ENCODE measurements at places on chromosomes 1 and 21. TPM values are rescaled to one million over a fixed set of nuclear protein-coding genes. Genes with fewer than 3 reads are reported as not detected.

Gene ACBD3
- 66.7 TPM for total RNA-seq

- DNase-seq = no peak
Measured at GRCh38 chr1:207892764-207893163, 18.2 kb downstream of the CD34 start.

DNA sequence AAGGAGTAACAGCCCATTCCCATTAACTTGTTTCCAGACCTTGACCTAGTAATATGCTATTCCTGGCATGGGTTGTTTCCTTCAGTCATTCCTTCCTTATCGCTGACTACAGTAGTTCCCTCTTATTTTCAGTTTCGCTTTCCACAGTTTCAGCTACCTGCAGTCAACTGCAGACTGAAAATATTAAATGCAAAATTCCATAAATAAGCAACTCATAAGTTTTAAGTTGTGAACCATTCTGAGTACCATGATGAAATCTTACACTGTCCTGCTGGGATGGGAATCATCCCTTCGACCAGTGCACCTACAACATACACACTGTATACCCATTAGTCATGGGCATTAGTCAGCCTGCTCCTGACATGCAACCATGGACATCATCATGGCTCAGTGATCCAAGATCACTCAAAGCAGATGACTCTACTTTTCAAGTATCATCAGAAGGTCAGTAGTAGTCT lies 66.7 kb downstream of the CCDC30 start:
- peak; percentile 67 for DNase-seq

GRCh38 chr1:18118078-18118477 lies 10.5 kb downstream of the IGSF21 start:
- no peak for DNase-seq

Gene KRTAP13-3
- total RNA-seq = not detected

Gene RPAP2
- total RNA-seq = 23.7 TPM

Gene REN
- total RNA-seq = not detected

Gene WNT4
- 0.91 TPM for total RNA-seq

GRCh38 chr1:89910780-89911179 lies 84.1 kb upstream of the ZNF326 start:
- DNase-seq = peak; percentile 90

Gene SEC16B
- total RNA-seq = 4.2 TPM

DNA sequence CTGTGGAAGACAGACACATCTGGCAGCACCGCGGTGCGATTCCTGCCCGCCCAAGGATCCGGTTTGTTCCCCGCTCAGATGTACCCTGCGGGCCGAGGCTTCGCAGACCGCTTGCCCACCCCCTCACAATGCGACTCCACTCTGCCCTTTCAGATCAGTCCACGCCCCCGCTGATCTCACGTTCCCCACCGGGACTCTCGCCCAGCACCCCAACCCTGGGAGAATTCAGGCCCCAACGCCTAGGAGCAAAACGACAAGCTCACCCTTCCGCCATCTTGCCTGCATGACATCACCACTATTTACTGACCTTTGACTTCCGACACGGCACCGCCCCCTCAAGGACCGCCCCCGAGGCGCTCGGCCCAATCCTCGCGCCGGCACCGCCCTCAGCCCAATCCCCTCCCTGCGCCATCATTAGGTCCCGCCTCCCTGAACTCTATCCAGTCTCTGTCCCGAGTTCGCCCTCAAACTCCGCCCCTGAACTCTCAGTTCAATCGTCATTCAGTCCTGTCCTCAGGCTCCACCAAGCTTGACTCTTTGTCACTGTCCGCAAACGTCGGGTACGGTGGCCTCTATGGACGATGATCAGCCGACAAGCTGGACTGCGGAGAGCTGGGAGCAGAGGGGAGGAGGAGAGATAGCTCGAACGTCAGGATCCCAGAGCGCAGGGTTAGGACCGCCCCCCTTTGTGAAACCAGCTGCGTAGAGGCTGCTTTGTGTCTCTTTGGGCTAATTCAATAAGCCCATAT lies at the start of gene BSDC1:
Gene BSDC1 (minus strand): TSS at position 301 of the 749 bp plus-strand sequence. CDS start 27 bp downstream, at position 274.
- peak; percentile 97 for DNase-seq

DNA sequence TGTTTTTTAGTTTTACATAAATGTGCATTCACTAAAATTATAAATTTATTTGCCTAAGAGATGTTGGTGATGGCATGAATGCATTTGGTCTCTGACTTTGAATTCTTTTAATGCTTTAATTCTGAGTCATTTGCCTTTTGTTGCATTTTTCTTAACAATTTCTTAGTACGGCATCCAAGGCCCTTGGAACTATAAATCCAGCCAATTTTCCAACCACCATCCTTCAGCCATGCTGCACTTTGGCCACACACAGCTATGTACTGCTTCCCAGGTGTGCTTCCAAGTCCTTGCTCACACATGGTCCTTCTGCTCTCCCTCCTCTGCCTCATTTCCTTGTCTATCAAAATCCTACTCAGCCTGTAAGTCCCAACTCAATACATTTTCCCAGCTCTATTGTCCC lies 161.0 kb downstream of the DHRS3 start:
- peak; percentile 92 for DNase-seq

- DNase-seq = no peak
Measured at GRCh38 chr1:244801246-244801645, 34.2 kb upstream of the COX20 start.

GRCh38 chr1:213512316-213512715 lies 461.3 kb downstream of the RPS6KC1 start:
- DNase-seq = no peak

GRCh38 chr1:39394059-39394458 lies 97.4 kb upstream of the BMP8A start:
- DNase-seq = no peak

DNA sequence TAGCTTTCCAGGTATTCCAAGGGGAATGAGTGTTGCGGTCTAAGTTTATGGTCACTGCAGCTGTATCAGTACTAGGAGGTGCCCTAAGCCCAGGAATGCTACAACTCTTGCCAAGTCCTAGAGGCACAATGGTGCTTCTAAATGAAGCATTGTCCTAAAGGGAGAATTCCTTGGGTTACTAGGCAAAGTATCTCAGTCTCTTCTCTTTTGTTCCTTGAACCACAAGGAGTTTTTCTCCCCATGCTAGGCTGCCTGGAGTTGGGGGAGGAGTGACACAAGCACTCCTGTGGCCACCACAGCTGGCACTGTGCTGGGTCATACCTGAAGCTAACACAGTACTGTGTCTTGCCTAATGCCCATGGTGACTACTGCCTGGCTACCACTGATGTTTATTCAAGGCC lies 50.7 kb downstream of the KMO start:
- DNase-seq = no peak

GRCh38 chr1:178962853-178963711 lies 62.6 kb upstream of the FAM20B start:
- DNase-seq = no peak

- no peak for DNase-seq
Measured at GRCh38 chr21:31886915-31887314, 14.1 kb downstream of the HUNK start.

GRCh38 chr1:156663178-156663577 lies 14.0 kb downstream of the NES start:
- peak; percentile 61 for DNase-seq

DNA sequence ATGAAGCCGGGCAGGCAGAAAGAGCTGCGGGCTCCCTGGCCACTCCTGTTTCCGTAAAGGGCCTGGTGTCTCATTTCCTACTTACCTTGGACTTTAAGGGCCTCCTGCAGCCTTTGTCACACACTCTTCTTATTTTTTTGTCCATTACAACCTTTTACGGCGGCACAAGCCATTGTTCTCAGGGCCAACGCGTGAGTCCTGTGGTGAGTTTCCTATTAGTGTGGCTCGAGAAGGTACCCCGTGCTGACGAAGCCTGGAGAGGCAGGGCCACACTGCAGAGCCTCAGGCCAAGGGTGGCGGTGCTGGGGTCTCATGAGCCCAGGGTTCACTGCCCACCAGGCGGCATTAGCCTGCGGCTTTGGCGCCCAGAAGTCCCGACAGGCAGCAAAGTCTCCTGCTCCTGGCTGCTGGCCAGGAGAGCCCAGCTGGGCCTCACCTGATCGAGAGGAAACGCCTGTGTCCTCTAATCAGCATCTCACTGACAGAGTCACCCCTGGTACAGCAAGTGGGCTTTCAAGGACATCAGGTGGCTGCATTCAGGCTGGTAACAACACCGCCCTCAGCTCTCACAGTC lies 62.0 kb downstream of the SIK1 start:
- DNase-seq = no peak

- DNase-seq = no peak
Measured at GRCh38 chr1:47865881-47866535, 131.2 kb downstream of the TRABD2B start.

- DNase-seq = no peak
Measured at GRCh38 chr1:44696789-44697345, 22.4 kb downstream of the ARMH1 start.

GRCh38 chr1:172356620-172357019 lies 63.9 kb upstream of the C1orf105 start:
- DNase-seq = peak; percentile 82

Gene AUNIP
- 2.1 TPM for total RNA-seq

- DNase-seq = peak; percentile 60
Measured at GRCh38 chr1:172824209-172824608, 165.3 kb downstream of the FASLG start.

Gene KRTAP13-1
- total RNA-seq = not detected

DNA sequence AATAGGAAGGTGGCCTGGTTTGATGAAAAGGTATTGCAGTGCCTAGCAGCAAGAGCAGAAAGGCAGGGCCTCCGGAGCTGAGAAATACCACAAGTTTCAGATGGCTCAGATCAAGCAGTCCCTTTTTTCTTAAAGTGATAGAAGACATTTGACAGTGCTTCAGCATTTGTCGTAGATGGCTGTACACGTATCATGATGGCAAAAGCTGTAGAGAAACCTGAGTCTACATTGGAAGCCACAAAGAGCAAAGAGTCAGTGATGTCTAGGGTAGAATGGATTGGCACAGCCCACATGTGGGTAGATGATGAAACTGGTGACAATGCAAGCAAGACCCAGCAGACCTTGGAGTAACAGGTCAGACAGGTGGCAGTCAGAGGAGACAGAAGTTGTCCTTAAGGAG lies 101.3 kb upstream of the ARTN start:
- DNase-seq = no peak

DNA sequence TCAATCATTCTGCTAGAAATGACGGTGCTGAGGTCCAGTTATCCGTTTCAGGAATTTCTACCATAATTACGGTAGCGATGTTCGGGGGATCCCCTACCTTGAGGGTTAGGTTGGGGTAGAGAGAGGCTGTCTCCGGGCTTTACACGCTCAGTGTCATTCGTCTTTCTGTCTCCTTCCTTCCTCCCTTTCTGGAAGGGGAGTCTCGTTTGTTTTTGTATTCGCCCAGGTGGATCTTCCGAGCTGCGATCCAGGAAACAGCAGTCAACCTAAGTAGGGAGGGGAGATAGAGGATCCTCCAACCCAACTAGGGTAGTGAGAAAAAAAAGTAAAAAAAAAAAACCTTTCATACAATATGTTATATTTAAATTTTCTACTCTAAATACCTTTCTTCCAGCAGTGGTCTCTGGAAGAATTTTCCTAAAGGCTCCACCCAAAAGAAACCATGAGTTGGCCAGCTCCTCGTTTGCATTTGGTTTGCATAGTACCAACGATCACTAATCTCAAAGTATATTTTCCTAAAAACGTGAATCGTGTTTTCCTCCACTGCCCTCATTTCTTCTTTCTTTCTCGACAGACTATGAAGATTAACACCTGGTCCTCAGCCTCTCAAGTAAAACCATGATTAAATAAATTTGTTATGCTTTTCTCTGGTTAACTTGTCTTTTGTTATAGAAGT lies 611 bp upstream of the PIK3C2B start:
- no peak for DNase-seq

- DNase-seq = no peak
Measured at GRCh38 chr1:44945967-44946366, 40.4 kb downstream of the EIF2B3 start.

DNA sequence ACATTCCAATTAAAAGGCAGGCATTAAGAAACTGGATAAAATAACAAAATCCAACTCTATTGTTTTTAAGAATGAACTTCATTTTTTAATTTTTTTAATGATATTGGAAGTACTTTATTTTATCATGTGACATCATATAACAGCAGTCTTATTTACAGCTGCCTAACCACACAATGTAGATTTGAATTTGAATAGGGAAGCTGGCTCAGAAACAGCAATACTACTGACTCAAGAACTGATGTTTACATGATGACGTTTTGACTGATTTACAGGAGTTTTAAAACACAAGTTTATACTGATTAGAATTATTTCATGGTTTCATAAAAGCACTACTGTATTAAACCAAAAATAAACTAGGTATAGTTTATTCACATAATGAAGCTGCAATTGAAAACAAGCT lies 348.7 kb upstream of the NR5A2 start:
- DNase-seq = no peak

- no peak for DNase-seq
Measured at GRCh38 chr21:33207449-33208149, 22.1 kb upstream of the IFNAR2 start.

Gene LRRC7
- 0.14 TPM for total RNA-seq

DNA sequence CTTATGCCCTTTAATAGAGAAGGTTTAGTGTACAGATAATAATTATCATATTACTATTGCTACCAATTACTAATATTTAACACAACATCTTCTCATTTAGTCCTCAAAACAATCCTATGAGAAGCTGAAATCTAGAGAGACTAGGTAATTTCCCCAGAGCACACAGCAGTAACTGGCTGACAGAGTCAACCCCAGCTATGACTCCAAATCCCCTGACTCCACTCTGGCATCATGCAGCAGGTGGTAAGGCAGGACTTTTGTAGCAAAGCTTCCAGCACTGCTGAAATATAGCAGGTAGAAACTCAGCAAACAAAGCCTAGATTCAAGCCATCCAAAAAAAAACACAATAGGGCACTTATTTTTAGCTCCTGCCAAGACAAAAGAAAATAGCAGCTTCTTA lies 79.3 kb upstream of the RGS2 start:
- DNase-seq = no peak

Gene CHODL
- 0.38 TPM for total RNA-seq

DNA sequence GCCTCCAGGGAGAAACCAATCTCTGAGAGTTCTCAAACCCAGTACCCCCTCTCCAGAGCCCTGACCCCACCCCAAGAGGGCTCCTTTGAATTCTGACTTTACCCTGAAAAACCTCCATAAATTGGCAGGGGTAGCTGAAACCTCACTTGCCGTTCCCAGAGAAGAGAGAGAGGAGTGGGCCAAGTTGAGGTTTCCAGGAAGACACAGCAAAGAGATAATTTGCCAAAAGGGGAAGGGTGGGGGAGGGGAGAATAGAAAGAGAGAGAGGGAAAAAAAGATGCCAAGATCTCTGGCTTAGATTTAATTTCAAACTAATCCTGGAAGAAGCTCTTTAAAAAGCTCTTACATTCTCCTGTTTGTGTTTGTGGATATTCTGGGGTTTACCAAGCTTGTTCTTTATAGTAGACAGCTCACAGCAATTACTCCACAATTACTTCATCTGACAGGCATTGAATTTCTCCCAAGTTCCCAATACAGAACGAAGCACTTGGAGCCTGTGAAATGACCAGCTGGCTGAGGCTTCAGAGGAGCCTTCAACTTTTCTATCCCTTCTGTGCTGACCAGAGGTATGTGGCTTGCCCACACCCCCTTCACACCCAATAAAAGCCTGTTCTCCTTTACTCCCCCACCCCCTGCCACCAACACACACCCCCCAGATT lies 1.1 kb upstream of the GRHL3 start:
- DNase-seq = peak; percentile 66

Gene RNF186
- total RNA-seq = not detected

- DNase-seq = no peak
Measured at GRCh38 chr1:179089827-179090482, 8.1 kb downstream of the TOR3A start.

Gene PCSK9
- total RNA-seq = 0.53 TPM

- no peak for DNase-seq
Measured at GRCh38 chr1:37158113-37158749, 123.9 kb upstream of the GRIK3 start.

Data from astrocyte (in vitro differentiated cells and primary cell).